ENCODE measurements at places on chromosomes 3 and 15. TPM values are rescaled to one million over a fixed set of nuclear protein-coding genes. Genes with fewer than 3 reads are reported as not detected.
A peak's percentile ranks its signal among the peaks of the same experiment; 100 is the strongest.

The ADGRG7 gene
- not detected for total RNA-seq

The COL6A5 gene
- total RNA-seq: 4.9 TPM

The DAPK2 gene
- 3.3 TPM for total RNA-seq

The GOLGA8K gene
- total RNA-seq: not detected

DNA sequence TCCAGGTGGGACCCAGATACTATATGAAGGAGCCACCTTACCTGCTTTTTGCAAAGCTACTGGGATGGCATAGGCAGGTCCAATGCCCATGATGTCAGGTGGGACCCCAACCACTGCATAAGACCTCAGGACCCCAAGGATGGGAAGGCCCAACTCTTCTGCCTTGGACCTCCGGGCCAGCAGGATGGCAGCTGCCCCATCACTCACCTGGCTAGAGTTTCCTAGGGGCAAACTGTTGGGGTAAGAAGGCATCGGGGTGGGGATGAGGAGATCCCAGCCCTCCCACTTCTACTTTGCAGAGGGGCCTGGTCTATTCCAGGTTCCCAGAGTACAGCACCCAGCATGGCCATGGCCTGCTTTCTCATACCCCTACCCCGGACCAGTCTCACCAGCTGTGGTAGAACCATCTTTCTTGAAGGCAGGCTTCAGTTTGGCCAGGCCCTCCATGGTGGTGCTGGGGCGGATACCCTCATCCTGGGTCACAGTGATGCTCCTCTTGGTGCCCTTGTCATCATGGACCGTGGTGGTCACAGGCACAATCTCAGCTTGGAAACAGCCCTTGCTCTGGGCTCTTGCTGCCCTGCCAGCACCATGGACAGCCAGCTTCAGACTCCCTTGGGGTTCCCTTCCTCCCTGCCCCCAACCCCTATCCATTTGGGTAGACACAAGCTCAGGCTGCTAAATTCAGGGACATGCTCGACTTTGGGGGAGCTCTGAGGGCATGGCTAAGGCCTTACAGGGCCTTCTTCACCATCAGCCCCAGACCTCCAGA is 10.6 kb downstream of the ACAA1 start:
- DNase-seq: no peak

DNA sequence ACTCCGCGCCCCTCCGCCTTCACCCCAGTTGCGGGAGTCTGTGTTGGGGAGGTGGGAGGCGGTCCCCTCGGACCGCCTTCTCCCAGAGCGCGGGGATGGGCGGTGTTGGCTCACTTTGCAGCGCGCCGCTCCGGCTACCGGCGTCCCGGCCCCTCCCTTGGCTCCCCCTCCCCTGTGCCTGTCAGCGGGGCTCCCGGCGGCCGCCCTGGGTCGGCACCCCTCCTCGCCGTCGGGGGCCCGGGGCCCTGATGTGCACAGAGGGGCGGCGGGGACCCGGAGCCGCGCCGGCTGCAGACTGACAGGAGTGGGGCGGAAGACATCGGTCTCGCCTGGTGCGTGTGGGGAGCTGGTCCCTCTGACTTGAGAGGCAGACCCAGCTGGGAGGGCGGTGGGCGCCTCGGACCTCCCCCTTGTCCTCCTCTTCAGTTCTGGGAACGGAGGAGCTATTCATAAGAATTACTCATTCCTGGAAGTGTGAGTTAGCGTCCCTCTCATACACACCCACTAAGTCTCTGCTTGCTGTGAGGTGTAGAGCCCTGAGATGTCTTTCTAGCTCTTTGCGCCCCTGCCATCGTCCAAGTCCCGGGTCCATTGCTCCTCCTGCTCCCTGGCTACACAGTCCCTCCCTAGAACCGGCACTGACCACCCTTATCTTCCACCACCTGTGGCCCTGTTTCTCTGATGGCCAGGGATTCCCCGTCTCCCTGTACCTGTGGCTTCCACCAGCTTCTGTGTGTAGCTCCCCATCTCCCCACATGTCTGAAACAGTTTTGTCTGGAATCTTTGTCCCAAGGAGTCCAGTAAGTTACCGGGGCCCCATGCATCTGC is 42.3 kb upstream of the ROPN1 start:
- peak; percentile 27 for DNase-seq

DNA sequence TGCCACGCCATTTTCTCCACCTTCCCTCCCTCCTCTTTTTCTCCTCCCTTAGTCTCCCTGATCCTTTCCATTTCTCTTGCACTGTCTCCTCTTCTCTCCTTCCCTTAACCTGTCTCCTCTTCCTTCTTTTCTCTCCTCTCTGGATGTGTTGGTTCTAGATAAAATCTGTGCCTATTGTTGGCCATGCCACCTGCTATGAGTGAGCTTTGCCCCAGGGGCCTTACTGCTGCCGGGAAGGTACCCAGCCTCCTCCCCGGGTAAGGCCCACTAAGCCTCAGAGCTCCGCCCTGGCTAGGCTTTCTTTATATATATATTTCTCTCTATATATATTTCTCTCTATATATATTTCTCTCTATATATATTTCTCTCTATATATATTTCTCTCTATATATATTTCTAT is 14.7 kb downstream of the GPD1L start:
- no peak for DNase-seq
